ENCODE measurements at places on chromosomes 1 and 21.

DNA sequence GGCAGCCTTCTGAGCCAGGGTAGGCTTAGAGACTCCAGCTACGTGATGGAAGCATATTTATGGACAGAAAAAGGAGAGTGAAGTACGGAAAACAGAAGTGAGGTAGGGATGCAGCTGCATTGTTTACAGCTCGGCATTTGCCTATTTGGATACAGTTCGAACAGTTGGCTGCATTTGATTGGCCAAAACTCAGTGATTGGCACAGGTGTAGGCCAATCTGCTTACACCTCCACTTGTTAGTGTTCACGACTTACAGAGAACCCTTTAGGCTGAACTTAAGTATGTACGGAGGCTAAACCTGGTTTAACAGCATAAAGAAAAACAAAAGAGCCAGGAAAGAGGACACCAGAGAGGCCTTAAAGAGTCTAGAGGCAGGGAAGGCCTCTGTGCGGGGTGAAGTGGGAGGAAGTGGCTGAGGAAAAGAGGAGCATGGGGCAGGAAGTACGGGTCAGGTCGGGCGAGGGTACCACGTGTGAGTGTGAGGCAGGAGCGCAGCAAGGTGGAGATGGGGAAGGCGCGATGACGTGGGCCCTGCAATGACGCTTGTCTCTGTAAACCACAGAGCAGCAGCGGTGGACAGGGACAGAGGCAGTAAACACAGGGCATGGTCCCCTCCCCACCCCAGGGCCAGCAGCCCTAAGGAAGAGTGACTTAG lies 32.0 kb downstream of the RSPH1 start:
- no peak for DNase-seq

DNA sequence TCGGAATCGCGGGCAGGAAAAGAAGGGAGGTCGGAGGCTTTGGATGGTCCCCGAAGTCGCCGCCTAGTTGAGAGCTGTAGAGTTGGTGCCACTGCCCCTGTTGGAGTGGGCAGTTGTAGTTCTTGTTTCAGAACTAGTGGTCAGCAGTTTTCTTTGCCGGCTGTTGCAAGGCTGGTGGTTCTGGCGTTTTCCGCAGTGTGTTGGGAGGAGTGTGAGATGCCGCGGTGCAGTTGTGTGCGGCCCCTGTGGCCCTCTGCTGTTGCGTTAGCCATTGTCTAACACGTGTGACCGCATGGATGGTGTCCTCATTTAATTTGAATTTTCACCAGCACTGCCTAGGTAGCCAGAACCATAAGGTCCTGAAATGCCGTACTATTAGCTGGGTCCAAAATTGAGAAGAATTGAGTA lies 1.4 kb downstream of the ARF1 start:
- DNase-seq, result no peak

DNA sequence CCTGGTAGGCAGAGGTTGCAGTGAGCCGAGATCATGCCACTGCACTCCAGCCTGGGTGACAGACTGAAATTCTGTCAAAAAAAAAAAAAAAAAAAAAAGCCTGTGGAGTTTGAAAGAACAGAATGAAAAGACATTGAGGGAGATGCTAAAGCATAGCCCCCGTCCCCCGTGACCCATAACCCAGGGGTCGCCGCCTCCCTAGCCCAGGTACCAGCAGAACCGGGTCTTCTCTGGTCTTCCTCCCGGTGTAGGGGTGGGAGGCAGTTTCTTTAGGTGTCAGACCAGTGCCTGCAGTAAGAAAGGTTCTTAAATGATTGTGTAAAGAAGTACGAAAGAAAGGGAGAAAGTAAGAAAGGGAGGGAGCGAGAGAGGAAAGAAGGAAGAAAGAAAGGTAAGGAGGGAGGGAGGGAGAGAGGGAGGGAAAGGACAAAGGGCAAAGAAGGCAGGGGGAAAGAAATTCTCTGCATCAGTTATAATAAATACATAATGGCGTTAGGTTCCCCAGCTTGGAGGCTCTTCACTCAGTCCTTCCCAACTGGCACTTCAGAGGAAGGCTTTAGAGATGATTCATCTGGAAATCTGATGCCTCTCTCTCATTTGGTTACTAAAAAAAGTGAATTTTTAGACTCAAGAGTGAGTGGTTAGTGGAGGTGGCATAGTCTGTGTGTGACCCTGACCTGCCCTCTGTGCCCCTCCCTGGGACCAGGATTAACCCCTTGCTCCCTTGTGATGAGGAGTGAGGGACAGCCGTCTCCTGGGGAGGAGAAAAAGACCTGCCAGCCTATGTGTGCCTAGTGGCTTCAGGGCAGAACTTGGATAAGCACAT lies 1.1 kb downstream of the IL24 start:
- no peak for DNase-seq

GRCh38 chr1:162682013-162682419 lies 49.8 kb downstream of the DDR2 start:
- DNase-seq, result no peak

GRCh38 chr1:59092126-59092525 lies 204.8 kb upstream of the FGGY start:
- no peak for DNase-seq

- DNase-seq, result no peak
Measured at GRCh38 chr1:47672622-47673021, 234.8 kb downstream of the FOXD2 start.

DNA sequence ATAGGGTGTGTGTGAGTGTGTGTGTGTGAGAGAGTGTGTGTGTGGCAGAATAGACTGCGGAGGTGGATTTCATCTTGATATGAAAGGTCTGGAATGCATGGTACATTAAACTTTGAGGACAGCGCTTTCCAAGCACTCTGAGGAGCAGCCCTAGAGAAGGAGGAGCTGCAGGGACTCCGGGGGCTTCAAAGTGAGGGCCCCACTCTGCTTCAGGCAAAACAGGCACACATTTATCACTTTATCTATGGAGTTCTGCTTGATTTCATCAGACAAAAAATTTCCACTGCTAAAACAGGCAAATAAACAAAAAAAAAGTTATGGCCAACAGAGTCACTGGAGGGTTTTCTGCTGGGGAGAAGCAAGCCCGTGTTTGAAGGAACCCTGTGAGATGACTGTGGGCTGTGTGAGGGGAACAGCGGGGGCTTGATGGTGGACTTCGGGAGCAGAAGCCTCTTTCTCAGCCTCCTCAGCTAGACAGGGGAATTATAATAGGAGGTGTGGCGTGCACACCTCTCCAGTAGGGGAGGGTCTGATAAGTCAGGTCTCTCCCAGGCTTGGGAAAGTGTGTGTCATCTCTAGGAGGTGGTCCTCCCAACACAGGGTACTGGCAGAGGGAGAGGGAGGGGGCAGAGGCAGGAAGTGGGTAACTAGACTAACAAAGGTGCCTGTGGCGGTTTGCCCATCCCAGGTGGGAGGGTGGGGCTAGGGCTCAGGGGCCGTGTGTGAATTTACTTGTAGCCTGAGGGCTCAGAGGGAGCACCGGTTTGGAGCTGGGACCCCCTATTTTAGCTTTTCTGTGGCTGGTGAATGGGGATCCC lies 18.3 kb upstream of the HDAC1 start:
- peak; percentile 58 for DNase-seq

DNA sequence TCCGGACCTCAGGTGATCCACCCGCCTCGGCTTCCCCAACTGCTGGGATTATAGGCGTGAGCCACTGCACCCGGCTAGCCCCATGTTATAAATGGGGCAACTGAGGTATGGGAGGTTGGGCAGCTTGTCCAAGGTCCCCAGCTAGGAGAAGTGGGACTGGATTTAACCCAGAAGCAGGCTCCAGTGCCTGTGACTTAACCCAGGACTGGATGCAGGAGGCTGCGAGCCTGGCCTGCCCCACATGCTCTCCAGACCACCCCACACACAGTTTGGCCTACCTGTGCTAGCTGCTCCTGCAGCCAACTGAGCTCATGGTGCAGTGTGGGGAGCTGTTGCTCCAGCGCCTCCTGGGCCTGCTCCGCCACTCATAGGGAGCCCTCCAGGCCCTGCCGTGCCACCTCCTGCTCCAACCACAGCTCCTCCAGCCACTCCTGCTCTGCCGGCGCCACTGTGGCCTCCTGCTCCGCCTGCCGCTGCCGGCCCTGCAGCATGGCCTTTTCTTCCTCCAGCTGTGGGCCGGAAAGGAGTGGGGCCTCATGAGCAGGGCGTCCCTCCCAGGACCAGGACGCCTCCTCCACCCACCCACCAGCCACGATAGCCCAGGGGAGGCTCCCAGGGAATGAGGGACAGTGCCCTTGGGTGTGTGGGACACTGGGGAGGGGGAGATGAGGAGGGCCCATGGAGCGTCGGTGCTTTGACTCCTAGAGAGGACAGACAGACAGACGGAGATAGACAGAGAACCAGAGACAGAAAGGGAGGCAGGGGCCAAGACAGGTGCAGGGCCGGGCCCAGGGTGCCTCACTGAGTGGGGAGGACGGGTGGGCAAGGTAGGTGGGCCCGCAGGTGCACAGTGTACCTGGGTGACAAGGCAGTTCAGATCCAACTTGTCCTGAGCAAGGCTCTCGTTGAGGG lies 12.4 kb upstream of the NBPF1 start:
- no peak for DNase-seq

GRCh38 chr1:199064971-199065370 lies 426.1 kb downstream of the PTPRC start:
- no peak for DNase-seq

- no peak for DNase-seq
Measured at GRCh38 chr1:148158341-148159003, 6.4 kb upstream of the NBPF11 start.

- no peak for DNase-seq
Measured at GRCh38 chr1:119286587-119287181, 81.9 kb upstream of the HAO2 start.

DNA sequence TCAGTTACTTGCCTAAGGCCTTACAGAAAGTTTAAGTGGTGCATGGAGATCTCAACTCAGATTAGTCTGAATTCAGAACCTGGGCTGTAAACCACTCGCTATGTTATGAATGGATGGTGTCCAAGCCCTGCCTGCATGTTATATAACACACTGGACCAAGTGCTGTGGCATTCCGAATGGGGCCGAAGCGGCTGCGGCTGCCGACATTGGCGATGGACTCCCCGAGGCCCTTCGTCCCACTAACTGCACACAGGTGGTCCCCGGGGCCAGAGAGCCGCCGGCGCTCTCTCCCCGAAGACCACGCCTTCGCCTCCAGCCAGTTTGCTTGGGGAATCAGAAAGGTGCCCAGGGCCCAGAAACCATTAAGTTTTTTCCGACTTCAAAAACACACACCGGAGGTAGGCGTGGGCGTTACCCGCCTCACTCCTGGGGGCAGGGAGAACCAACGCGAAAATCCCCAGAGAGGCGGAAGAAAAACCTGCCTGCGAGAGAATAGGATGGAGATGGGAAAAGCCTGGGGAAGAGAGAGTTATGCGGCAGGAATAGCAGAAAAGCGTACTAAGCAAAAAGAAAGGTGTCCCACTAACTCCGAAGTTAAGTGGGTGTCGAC lies 579 bp upstream of the TENT5C start:
- DNase-seq, result no peak

DNA sequence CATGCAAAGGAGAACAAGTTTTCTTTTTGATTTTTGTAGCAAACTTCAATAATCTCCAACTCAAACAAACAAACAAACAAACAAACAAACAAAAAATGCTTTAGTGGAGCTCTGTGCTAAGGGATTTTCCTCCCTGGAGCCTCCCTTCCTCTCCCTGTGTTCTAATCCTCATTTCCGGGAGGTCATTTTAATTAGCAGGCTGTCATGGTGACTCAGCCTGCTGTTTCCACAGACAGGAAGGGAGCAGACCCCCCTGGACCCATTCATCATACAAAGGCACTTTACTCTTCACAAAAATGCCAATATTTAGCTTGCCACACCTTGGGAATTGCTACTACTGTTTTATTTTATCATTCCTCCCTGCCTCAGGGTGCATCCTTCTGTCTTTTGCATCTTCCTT lies 61.0 kb upstream of the SPATA6 start:
- DNase-seq, result no peak

- no peak for DNase-seq
Measured at GRCh38 chr1:87400813-87401212, 72.1 kb downstream of the LMO4 start.

DNA sequence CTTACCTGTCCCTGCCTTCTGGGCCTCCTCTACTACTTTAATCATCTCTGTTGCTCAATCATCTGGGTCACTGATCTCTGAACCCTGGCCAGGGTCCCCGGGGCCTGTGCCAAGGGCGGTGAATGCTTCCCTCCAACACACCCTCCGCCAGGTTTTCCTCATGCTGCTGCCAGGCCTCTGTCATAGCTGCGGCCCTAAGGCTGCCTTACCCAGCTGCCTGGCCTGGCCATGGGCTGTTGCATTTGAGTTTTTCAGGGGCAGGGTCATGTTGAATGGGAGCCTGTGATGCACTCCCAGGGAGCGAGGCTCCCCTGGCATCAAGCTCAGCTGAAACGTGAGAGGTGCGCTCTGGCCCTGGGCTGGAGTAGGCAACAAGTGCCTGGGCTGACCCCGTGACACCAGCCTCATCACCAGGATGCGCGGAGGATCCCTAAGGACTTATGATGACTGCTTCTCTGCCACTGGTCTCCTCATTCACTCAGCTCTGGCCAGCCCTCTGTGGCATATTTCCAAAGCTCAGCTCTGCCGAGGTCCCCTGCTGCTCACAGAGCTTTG lies 7.6 kb downstream of the EDN2 start:
- DNase-seq, result no peak

GRCh38 chr21:16815243-16815642 lies 697.6 kb upstream of the CXADR start:
- DNase-seq, result no peak

DNA sequence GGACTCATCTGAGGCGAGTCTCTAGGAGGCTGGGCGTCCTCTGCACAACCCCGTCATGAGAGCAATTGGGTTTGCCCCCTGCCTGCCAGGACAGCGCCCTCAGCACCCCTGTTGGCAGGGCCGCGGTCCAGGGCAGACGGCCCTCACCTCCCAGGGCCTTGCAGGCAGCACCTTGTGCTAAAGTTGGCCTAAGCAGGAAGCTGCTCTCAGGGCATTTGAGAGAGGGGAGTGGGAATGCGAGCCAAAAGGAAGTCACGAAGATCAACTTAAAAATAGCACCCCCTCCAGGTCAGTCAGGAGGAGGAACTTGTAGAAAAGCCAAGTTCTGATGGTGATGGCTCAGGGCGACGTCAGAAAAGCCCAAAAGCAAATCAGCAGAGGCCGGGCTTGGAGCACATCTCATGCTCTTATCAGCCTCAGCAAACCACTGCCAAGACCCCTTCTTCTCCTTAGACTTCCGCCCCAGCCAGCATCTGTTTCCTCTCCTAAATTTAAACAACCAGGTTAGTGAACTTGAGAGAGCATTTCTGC lies 12.6 kb upstream of the ADORA3 start:
- no peak for DNase-seq

- DNase-seq, result no peak
Measured at GRCh38 chr1:40047769-40048168, 7.2 kb downstream of the CAP1 start.

- DNase-seq, result no peak
Measured at GRCh38 chr1:46622344-46622743, 5.7 kb upstream of the MOB3C start.

DNA sequence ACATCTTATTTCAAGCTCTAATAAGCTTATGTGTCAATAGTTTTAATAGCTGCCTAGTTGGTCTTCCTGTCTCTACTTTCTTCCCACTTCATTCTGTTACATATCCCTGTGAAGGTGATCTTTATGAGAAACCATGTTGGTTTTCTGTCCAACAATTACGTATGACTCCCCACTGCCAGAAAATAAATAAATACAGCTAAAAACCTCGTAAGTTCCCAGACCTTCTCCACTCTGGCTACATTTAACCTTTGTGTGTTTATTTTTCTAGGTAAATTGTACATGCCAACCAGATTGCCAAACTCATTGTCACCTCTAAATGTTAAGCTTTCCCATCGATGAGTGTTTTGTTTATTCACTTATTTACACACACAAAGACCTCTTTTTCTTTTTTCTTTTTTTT lies 147.2 kb downstream of the CRB1 start:
- no peak for DNase-seq

GRCh38 chr1:19936061-19936750 lies 12.8 kb upstream of the PLA2G2E start:
- DNase-seq, result no peak
